ENCODE measurements at places on chromosomes 3 and 15.

- peak; percentile 82 for DNase-seq
Observed at GRCh38 chr3:42804106-42804830, at the start of gene HIGD1A. Gene HIGD1A, minus strand, starts transcription at chr3:42804490. Its CDS starts 10,237 bp downstream, at chr3:42794253.

DNA sequence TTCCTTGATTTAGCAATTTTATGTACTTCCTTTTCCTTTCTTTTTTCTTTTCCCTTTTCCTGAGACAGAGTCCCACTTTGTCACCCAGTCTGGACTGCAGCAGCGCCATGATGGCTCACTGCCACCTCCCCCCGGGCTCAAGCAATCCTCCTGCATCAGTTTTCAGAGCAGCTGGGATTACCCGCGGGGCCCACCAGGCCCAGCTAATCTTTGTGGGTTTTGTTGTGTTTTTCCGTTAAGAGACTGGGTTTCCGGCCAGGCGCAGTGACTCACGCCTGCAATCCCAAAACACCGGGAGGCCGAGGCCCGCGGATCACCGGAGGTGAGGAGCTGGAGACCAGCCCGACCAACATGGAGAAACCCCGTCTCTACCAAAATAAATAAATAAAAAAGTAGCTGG, 17.7 kb downstream of the GOLGA8S start:
- peak; percentile 66 for DNase-seq

- no peak for DNase-seq
Observed at GRCh38 chr15:96353416-96353929, 23.0 kb downstream of the NR2F2 start.

DNA sequence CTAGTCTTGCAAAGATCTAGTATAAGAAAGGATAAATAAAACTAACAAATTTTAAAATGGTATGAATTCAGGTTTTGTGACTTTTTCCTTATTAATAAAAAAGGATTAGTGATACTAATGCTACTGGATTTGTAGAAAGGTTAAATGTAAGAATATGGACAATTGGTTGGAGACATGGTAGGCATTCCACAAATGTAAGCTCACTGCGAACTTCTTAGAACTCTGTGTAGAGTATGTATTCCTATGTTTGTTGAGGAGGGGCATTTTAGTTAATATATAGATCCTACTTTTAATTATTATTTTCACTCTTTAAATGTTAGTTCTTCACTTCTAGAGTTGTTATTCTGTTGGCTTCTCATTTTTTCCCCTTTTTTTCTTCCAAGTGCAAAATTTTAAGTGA, 414.3 kb downstream of the RBMS3 start:
- no peak for DNase-seq

DNA sequence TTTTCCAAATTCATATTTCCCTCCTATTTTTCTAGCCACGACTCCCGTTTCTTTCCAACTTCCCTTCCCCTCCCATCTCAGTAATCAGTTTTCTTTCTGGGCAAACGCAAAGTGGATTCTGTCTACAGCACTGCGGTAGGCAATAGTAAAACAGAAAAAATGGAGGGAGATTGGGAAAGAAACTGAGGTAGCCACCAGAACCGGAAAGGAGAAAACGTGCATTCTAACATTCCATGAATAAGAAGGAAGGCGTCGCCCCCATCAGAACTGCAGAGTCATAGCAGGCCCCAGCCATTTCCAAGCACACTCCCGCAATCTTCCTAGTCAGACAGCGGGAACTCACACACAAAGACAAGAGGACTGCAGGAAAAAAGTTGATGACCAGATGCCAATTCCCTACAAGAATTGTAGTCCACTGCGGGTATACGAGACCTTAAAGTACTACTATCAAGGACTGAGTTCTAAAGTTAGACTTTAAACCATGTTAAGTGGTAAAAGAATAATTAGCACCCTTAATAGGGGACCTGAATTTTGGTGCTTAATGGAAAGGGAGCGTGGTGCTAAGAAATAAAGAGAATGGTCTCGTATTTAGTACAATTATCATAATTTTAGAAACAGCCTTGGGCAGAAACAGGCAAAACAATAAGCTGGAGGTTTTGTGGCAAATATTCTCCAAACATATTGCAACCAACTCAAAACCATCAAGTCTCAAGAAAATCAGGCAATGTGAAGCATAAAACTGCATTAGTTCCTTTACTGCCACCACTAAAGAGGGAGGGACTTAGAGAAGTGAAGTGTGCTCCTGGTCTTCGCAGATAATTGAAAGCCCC, 1.4 kb downstream of the PFN2 start:
- peak; percentile 86 for DNase-seq

- no peak for DNase-seq
Observed at GRCh38 chr15:35705030-35705883, 159.3 kb upstream of the DPH6 start.
